ENCODE measurements at places on chromosomes 2 and 18. TPM values are rescaled to one million over a fixed set of nuclear protein-coding genes. Genes with fewer than 3 reads are reported as not detected.

The CD207 gene
- not detected for total RNA-seq

The HOXD4 gene
- total RNA-seq: 2.2 TPM

The GCG gene
- 17.6 TPM for total RNA-seq

The IL37 gene
- total RNA-seq: 2.6 TPM

The ATOH8 gene
- 32.6 TPM for total RNA-seq
